HT-29 (cell line): ENCODE measurements at places on chromosomes 2 and 18.

DNA sequence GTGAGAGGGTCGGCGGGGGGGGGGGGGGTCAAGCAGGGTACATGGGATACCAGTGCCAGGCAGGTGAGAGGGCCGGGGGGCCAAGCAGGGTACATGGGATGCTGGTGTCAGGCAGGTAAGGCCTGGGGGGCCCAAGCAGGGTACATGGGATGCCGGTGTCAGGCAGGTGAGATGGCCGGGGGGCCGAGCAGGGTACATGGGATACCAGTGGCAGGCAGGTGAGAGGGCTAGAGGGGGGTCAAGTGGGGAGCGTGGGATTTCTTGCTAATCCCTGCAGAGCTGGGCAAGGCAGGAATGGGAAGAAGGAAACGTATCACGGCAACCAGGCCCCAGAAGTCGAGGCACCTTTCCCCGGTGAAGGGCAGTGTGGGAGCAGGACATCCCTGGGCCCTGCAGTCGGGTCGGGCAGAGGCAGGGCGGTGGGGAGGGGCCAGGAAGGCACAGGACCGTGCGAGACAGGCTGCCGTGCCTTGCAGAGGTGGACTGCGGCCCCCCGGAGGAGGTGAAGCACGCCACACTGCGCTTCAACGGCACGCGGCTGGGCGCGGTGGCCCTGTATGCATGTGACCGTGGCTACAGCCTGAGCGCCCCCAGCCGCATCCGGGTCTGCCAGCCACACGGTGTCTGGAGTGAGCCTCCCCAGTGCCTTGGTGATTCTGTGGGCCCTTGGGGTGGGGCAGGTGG, 49.3 kb downstream of the MTERF4 start:
- DNase-seq = no peak

DNA sequence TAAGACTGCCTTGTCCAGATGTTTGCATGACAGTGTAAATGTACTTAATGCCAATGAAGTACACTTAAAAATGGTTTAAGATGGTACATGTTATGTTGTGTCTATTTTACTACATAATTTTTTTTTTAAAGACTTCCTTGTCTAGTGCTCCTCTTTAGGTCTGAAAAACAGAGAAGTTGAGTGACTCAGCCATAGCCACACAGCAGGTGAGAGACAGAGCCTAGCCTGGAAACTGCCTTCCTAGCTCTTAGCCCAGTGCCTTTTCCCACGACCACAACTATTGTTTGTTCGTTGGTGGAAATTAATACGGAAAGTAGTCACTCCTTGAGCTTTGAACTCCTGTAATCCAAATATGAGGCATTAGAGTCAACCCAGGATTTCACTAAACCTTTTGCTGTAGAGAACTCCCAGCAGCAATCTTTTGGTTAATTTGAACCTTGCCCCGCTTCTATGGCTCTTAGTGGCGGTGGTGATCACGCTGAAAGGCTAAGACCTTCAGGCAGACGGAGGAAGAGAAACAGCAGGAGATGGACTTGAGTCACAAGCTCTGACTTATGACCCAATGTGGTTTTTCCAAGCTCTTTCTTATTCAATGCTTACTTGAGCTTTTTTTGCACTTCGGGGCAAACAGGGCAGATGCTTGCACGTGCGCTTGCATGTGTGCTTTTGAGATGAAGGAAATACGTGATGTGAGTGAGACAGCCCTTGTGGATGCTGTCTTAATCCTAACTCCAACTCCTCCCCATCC, 21.2 kb downstream of the TRIB2 start:
- no peak for DNase-seq

DNA sequence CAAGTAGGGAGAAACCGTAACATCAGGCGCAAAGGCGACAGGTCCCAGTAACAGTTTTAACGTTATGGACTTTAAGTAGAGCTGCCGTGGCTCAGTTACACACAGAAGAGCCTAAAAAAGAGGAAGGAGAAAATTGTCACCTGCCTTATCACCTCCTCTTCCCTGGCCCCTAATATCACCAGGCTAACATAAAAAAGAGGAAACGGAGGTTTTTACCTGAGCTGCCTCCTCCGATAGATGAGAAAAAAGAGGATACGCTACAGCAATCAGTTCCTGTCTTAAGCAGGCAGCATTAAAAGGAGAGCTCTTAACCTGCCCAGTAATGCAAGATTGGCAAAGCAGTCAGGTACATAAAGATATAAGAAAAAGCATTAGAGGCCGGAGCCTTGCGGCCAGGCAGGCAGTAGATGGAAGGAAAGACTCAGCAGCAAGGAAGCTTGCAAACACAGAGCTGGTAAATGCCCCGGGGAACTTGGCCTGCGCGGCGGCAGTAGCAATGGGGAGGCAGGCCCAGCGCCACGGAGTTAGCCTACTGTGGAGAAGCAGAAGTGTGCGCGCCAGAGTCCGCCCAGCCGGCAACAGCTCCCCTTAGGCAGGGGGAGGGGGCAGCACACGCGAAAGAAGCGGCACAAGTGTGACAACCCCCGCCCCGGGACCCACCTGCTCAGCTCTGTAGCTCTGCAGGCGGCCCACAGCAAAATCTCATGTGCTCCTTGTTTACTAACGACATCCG, 116.3 kb upstream of the SCN7A start:
- no peak for DNase-seq

GRCh38 chr2:120243211-120243610, 9.4 kb upstream of the RALB start:
- DNase-seq = peak; percentile 38

GRCh38 chr18:59963229-59963628, 63.4 kb downstream of the PMAIP1 start:
- DNase-seq = no peak

- no peak for DNase-seq
Observed at GRCh38 chr2:26347286-26347865, 787 bp upstream of the ADGRF3 start.

DNA sequence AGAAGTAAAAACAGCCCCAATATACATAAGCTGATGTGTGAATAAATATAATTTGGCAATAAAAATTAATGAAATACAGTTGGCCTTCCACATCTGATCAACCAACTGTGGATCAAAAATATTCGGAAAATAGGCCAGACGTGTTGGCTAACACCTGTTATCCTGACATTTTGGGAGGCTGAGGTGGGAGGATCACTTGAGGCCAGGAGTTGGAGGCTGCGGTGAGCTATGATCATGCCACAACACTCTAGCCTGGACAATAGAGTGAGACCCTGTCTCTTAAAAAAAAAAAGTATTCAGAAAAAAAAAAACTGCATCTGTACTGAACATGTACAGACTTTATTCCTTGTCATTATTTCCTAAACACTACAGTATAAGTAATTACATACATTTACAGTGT, 11.5 kb upstream of the PUS10 start:
- DNase-seq = no peak

GRCh38 chr2:211609127-211609526, 929.5 kb downstream of the ERBB4 start:
- DNase-seq = no peak

DNA sequence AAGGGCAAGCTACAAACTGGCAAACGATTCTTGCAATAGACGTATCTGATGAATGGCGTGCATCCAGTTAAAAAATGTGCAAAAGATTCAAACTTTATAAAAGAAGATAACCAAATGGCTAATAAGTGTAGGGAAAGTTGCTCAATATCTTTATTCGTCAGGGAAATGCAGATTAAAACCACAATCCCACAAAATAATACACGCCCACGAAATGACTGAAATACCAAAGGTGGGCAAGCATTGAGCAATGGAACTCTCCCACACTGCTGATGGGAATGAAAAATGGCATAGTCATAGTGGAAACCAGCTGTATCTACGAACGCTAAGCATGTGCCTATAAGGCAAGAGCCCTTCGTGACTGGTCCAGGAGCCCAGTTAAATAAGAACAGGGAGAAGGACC, 168.6 kb upstream of the SIX2 start:
- no peak for DNase-seq
